MM.1S (cell line): ENCODE measurements at places on chromosomes 7 and 10.

DNA sequence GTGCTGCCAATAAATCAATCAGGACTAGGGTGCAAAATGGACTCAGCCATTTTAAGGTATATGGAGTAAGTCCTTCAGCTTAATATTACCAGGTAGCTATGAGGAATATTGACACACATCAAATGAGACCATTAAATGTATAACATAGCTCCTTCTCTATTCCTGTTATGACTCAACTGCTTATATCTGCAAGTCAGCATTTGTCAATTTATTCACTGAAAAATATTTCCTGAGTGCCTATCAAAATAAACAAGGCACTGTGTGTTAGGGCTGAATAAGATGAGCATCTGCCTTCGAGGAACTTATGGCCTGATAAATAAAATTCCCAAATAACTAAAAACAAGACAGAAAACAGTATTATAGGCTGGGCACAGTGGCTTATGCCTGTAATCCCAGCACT, 113.8 kb downstream of the CDK6 start:
- H3K27me3 ChIP-seq: no peaks in the 10 kb centered on the region
- H3K36me3 ChIP-seq: peaks cover 4% of the 10 kb centered on the region; the same call in 1 of the 2 replicates
- no peak overlapping the region for H3K4me3 ChIP-seq
- H3K27ac ChIP-seq: peak overlapping the region; percentile 23; the same call in 1 of the 2 replicates
- no peak for DNase-seq
- H3K4me1 ChIP-seq: peaks cover 62% of the 10 kb centered on the region

GRCh38 chr7:27197137-27198042, 2.5 kb downstream of the HOXA13 start:
- H3K4me1 ChIP-seq: no peaks in the 10 kb centered on the region
- H3K36me3 ChIP-seq: no peaks in the 10 kb centered on the region
- H3K4me3 ChIP-seq: no peak overlapping the region
- no peak overlapping the region for H3K27ac ChIP-seq
- no peak for DNase-seq

DNA sequence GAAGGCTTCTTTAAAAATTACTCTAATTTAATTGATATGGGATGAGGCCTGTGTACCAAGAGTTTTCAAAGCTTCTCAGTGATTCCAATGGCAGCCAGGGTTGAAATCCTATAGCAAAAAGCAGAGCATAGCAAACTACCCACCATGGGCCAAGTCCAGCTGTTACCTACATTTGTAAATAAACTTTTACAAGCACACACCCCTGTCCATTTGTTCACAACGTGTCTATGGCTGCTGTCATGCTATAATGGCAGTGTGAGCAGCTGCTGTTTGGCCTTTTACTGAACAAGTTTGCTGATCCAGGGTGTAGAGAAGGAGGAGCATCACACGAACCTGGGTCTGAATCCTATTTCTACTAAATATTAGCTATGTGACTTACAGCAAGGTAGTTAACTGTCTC, 50.0 kb downstream of the NPY start:
- H3K27ac ChIP-seq: no peak overlapping the region
- no peaks in the 10 kb centered on the region for H3K27me3 ChIP-seq
- no peaks in the 10 kb centered on the region for H3K36me3 ChIP-seq

DNA sequence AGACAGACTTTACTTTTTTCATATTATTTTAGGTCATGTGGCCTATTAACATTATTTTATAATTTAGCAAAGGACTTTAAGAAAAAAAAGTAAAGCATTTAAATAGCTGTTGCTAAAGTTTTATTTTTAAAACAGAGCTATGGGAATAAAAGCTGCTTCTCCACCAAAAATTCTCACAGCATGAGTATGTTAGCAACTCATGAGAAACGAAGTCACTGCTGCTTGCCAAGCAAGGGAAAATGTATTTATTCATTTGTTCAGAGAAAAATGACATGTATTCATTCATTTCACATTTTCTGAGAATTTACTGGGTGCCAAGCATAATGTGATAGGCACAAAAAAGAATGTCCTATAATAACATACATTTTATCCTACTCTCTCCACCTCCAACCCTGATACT, 5.1 kb downstream of the LRRC72 start:
- H3K4me1 ChIP-seq: no peaks in the 10 kb centered on the region
- H3K27me3 ChIP-seq: no peaks in the 10 kb centered on the region
- no peaks in the 10 kb centered on the region for H3K36me3 ChIP-seq
- no peak for DNase-seq

DNA sequence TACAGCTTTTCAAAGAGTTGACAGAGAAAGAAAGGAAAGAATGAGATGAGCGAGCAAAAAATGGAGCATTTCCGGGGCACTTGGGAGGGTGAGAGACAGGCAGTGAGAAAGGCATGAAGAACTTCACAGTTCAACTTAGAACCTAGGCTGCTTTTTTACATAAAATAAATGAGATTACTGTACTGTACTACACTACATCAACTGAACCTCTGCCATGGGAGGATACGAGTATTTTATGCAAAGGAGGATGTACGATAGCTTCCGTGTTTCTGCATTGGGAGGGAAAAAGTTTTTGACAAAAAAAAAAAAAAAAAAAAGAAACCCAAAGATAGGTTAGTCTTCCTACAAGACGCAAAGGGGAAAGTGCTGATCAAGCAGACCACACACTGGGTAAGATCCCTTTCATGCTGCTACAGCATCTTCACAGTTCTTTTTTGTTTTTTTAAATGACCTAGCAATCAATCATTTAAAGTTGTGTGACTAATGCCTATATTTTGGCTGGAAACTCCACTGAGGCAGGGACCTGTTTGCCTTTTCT, 88.0 kb downstream of the RAPGEF5 start:
- H3K4me1 ChIP-seq: peaks cover 16% of the 10 kb centered on the region
- 0 out of 2 replicates have a peak overlapping the region, but pooled peaks have one; percentile 16 for H3K4me3 ChIP-seq
- no peaks in the 10 kb centered on the region for H3K36me3 ChIP-seq
- no peaks in the 10 kb centered on the region for H3K27me3 ChIP-seq

DNA sequence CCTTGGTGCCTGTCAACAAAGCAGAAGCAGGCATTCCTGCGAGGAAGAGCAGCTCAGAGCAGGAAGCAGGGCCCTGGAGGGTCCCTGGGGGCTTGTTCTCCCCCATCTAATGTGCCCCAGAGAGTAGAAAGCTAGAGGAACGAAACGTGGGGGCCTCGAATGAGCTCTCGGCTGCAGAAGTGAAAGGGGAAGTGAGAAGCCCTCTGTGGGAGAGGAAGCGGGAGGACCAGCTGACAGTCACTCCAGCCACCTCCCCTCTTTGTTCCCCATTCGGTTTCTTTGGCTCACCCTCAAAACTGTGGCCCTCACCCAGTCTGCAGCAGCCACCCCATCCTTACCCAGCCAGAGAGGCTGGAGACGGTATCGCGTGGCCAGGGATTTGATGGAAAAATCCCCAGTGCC, 25.0 kb downstream of the C10orf105 start:
- no peaks in the 10 kb centered on the region for H3K36me3 ChIP-seq
- peaks cover 5% of the 10 kb centered on the region for H3K27me3 ChIP-seq
- peak; percentile 59 for DNase-seq
- peak overlapping the region; percentile 45; the same call in 1 of the 2 replicates for H3K27ac ChIP-seq
- H3K4me1 ChIP-seq: peaks cover 14% of the 10 kb centered on the region

GRCh38 chr7:150357270-150357669, 11.4 kb upstream of the REPIN1 start:
- peak; percentile 69 for DNase-seq
- H3K27me3 ChIP-seq: no peaks in the 10 kb centered on the region
- peak overlapping the region; percentile 11; the same call in 1 of the 2 replicates for H3K4me3 ChIP-seq

DNA sequence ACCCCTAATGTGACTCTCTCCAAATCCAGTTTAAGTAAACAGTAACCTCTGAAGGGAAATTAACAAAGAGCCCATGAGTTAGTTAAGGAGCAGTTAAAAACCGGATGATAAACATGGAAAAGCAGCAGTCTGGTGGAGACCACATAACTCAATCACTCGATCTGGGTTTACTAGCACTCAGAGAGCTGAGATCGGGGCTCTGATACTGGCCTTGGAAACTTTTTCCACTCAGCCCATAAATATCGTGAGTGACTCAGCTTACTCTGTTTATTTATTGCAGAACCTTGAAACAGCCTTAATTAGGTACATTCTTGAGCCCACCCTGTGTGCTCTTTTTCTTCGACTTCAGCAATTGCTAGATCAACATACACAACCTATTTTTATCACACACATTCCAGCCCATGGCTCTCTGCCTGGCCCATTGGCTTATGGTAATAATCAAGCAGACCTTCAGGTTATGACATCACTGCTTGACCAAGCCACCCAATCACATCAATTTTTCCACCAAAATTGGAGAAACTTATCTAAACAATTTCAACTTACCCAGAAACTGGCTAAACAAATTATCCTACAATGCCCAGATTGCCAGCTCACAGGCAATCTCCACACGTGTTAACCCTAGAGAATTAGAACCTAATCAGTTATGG, 82.2 kb upstream of the GPR22 start:
- H3K27ac ChIP-seq: no peak overlapping the region
- no peak for DNase-seq
- no peaks in the 10 kb centered on the region for H3K27me3 ChIP-seq
- H3K36me3 ChIP-seq: no peaks in the 10 kb centered on the region
- H3K4me3 ChIP-seq: no peak overlapping the region
- H3K4me1 ChIP-seq: no peaks in the 10 kb centered on the region

GRCh38 chr10:18252086-18252485, 111.9 kb downstream of the CACNB2 start:
- H3K27ac ChIP-seq: no peak overlapping the region
- no peaks in the 10 kb centered on the region for H3K27me3 ChIP-seq
- no peak for DNase-seq
- no peaks in the 10 kb centered on the region for H3K36me3 ChIP-seq
- H3K4me3 ChIP-seq: no peak overlapping the region

GRCh38 chr10:35400595-35401268, 64.4 kb downstream of the CCNY start:
- H3K4me3 ChIP-seq: no peak overlapping the region
- DNase-seq: no peak
- no peaks in the 10 kb centered on the region for H3K27me3 ChIP-seq
- no peaks in the 10 kb centered on the region for H3K4me1 ChIP-seq

- no peaks in the 10 kb centered on the region for H3K27me3 ChIP-seq
- peak overlapping the region; percentile 85 for H3K27ac ChIP-seq
- DNase-seq: peak; percentile 93
- no peaks in the 10 kb centered on the region; the same call in 1 of the 2 replicates for H3K36me3 ChIP-seq
Measured at GRCh38 chr10:61961278-61961677, 59.8 kb downstream of the ARID5B start.

DNA sequence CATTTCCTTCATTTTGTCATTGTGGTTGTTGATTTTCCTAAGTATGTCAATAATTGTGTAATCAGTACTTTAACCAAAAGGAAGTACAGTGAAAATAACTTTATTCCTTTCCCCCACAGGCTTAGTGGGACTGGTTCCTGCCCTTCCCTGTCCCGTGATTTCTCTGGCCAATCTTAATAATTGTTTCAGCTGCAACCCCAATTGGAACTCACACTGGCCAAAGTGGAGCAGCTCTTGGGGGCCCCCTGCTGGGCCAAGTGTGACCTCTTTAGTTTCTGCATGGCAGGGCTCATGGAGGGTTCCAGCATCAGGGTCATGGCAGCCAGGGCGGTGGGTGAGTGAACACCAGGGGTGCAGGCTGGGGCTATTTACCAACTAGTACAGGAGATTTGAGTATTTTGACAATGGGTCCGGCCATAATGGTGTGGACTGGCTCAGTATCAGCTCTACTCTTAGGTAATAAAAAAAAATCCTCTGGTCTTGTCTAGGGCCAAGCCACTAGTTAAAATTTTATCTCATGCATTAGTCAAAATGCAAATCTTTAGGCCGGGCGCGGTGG, 31.7 kb downstream of the CYCS start:
- H3K27me3 ChIP-seq: no peaks in the 10 kb centered on the region
- H3K4me3 ChIP-seq: 0 out of 2 replicates have a peak overlapping the region, but pooled peaks have one; percentile 1
- DNase-seq: peak; percentile 83
- H3K4me1 ChIP-seq: peaks cover 4% of the 10 kb centered on the region

- H3K27me3 ChIP-seq: no peaks in the 10 kb centered on the region
- DNase-seq: no peak
- no peak overlapping the region for H3K27ac ChIP-seq
Measured at GRCh38 chr7:87458148-87458547, 17.3 kb downstream of the ABCB4 start.

DNA sequence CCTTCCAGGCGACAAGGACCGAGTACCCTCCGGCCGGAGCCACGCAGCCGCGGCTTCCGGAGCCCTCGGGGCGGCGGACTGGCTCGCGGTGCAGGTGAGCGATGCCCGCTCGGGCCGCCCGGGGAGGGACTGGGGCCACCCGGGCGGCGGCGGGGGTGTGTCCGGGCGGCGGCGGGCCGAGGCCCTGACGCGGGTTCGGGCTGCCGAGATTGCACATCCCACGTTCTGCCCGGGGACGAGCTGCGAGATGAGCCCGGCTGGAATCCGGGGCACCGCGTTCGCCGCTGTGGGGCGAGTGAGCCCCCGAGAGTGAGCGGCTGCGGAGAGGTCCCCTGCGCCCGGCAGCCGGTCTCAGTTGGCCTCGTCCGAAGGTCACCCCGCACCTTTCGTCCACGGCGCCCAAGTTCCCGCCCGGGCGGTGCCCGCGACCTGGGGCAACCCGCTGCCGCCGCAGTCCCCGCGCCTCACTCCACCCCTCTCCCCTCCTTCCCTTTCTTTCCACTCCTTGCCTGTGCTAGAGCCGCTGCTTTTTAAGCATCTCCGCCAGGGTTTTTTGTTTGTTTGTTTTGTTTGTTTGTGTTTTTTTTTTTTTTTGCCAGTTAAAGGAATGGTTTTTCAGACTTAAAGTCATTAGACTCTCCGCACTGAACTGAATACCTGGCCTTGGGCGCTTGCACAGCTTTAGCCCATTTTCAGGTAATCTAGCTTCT, 515 bp downstream of the RALA start:
- DNase-seq: no peak
- peak overlapping the region; percentile 69; the same call in 1 of the 2 replicates for H3K27ac ChIP-seq
- H3K4me1 ChIP-seq: peaks cover 15% of the 10 kb centered on the region
- H3K36me3 ChIP-seq: no peaks in the 10 kb centered on the region
- H3K27me3 ChIP-seq: no peaks in the 10 kb centered on the region

DNA sequence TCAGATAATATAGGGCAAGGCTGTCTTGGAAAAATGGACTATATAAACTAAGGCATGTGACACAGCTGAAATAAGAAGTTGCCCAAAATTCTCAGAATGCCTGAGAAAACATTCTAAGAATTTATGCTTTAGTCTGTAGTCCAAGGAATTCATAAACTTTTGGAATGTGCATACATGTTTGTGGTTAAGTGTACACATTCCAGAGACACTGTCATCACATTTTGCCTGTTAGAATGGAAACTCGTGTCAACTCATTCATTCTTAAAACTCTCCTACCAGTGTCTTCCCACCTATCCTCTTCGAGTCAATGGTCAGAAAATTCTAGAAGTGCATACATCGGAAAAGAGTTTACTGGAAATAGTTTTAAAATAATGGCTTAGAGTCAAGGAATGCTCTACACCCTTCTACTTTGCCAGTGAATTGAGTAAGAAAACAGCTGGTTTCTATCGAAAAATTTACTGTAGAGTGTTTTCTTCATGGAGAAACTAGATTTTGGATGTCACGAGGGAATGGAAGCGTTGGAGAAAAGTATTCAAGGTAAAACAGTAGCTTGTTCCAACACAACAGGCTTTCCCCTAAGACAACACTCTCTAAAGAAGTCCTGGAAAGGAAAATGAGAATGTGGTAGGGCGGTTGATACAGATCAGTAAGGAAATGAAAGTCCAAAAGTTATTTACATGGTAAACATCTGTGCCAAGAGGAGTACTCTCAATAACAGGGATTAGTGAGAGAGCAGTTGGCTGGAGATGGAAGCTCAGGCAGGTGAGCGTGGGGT, 1177.6 kb upstream of the C7orf33 start:
- no peaks in the 10 kb centered on the region for H3K27me3 ChIP-seq
- no peak for DNase-seq
- H3K4me1 ChIP-seq: no peaks in the 10 kb centered on the region
- no peak overlapping the region for H3K4me3 ChIP-seq
- no peaks in the 10 kb centered on the region for H3K36me3 ChIP-seq

GRCh38 chr7:16524332-16524731, 2.3 kb upstream of the LRRC72 start:
- DNase-seq: no peak
- H3K4me3 ChIP-seq: no peak overlapping the region
- H3K4me1 ChIP-seq: no peaks in the 10 kb centered on the region
- H3K27ac ChIP-seq: no peak overlapping the region
- no peaks in the 10 kb centered on the region for H3K36me3 ChIP-seq
